NCI-H2029 treated with DMSO at 0.1 percent for 48 hours (cell line): ENCODE measurements at places on chromosomes 5 and 9.

DNA sequence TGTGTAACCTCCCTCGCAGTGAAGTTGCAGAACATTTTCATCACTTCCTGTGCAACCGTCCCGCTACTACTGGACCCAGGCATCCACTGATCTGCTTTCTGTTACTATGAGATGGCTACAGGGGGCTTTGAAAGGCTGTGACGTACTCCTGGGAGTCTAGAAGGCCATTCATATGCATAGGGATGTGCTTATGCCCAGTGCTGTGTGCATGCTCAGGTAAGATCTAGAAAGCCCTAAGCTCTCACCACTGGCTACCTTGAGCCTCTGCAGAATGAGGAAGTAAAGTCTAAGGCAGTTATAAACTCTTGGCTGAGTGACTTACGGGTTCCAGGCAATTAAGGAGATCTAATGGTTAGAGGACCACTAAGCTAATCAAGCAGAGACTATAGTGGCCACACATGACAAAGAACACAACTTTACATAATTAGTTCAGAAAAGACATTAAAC lies 11.8 kb downstream of the HNRNPAB start:
- DNase-seq: no peak

GRCh38 chr5:51278539-51278938 lies 104.7 kb upstream of the ISL1 start:
- DNase-seq: no peak

DNA sequence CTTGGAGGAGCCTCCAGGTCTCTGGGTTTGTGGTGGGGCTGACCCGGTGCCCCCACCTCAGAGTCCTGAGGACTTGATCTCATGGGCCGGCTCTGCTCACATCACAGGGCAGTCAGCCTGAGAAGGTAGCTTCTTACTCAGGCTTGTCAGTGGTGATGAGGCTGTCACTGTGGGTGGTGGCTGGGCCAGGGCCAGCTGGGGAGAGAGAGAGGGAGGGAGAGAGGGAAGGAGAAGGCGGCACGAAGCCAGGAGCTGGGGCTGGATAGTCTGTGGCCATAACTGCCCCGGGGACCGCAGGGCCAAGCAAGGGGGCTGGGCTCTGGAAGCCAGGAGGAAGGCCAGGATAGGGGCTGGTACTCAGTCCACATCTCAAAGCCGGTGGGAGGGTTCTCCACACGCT lies 6.5 kb downstream of the NTNG2 start:
- peak; percentile 75 for DNase-seq

- DNase-seq: no peak
Observed at GRCh38 chr9:87008667-87009066, 61.4 kb upstream of the GAS1 start.

DNA sequence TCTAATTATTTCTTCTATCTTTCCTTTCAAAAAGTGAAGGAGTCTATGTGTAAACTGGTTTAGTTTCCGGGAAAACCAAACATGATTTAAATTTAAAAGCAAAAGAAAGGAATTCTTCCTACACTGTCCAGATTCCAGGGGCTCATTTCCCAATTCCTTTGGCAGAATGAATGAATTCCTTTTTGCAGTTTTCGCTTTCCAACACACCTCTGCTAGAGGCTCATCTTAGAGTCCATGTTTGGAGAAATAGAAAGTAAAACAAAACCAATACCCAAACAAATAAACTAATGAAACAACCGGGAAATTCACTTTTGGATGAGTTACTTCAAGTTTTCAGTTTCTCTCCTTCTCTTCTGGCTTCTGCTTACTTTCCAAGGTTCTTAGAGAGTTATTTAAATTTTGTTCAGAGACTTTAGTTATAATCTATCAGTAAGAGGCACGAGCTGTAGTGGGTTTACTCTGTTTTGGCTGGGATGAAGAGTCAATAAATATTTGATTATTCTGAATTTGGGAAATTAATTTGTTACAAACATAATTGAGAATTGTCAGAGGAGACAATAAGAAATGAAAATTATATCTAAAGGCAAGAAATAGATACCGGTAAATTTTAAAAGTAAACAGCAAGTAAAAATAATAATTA lies 365.0 kb upstream of the CDH9 start:
- DNase-seq: no peak
